Fibroblast of upper back skin (primary cell): ENCODE measurements at places on chromosomes 5 and 9.

DNA sequence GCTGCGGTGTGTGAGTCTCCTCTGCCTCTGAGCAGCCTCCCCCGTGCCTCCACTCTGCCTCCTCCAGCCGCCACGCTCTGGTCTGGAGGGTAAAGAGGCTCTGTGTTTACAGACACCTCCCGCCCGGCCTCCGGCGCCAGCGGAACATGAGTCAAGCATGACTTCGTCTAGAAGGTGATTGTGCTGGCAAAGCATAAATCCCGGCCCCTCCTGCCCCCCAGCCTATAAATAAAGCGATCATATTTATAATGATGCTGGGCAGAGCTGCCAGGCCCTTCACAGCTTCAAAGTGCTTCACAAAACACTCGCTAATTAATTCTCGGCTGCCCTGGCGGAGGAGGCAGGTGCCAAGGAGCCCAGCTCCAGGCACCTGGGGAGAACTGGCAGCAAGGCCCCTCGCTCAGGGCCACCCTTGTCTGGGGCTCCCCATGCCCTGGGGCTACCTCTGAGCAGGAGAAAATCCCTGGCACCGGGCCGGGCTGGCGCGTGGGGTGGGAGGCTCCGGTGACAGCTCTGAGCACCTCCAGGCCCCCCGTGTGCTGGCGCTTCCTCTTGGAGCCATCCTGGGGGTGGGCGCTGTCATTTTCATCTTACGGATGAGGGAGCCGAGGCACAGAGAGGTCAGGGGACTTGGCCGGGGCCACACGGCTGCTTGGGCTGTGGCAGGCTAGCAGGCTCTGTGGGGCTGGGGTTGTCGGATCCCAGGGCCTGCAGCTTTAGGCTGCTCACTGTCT is 87.8 kb downstream of the RXRA start:
- peak; percentile 58 for DNase-seq

DNA sequence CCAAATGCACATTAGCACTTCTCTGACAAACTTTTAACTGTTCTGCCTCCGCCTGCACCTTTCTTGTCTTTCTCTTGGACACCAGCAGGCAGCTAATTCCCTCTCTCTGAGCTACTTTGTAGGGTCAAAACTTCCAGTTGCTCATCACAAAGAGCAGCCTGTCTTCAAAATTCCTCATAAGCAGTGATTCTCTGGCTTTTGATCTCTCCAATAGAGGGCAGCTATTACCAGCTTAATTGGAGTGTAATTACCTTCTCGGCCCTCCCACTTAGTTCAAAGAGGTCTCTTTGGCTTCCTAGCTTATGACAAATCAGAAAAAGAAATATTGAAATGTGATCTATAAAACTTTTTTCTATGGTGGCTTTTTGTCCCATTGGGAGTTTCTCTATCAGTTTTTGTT is 43.6 kb upstream of the RAD23B start:
- DNase-seq: no peak

DNA sequence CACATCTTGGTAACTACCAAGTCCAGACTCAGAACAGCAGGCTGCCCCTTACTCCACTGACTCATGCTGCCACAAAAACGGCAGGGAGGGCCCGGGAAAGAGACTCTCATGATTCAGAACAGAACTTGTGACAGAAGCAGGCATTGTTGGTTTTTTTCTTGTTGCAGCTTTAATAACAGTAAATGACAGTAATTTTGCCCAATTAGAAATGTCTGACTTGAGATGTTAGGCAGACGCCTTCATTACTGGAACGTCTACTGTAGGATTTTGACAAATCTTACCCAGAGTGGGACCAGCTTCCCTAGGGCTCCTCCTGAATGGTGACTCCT is 77.9 kb downstream of the SEMA5A start:
- DNase-seq: peak; percentile 84

DNA sequence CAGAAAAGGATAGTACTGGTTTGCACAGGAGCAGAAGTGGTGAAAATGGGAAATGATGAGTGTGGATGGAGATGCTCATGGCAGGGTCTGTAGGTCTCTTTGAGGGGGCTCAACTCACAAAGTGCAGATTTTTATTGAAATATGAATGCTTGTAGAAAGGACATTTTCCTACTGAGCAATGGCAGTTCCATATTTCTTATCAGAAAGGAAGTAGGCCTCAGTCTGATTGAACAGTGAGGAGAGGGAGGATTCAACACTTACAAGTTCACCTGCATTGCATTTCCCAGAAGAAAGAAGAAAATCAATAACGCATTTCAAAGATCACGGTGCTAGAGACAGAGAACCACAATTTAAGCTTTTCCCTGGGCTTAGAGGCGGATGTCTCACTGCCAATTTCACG is 49.2 kb downstream of the ANXA2R start:
- DNase-seq: no peak

GRCh38 chr5:169648725-169649310 is 11.7 kb downstream of the DOCK2 start:
- no peak for DNase-seq

- peak; percentile 89 for DNase-seq
Measured at GRCh38 chr5:68333649-68334552, 118.3 kb downstream of the PIK3R1 start.

DNA sequence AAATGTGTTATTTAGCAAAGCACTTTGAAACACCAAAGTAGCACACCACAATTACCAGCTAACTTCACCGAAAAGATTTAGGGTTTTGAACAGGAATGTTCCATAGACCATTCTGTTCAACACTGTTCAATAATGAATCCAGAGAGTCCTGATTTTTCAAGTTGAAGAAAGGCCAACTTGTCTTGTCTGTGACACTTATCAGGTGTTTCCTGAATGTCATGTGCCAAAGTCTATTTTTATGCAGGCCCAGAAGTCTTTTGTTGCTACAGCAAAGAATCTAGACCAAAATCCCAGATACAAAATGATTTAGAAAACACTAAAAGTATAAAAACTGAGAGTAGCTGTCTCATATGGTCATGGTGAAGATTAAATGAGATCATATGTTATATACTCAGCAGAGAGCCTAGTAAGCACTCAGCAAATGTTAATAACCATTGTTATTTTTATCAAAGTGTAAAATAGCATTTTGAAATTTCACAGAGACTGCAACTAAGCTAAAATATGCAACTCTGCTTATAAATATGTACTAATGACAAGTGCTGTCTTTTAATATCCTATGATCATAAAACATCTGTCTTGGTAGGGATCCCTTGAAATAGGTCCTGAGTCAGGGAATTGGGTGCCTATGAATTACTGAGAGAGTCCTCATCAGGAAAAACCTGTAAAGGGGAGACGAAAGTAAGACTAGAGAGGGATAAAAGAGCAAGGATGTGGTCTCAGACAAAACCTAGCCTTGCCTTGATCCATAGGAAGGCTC is 122.4 kb upstream of the SLC12A2 start:
- DNase-seq: no peak

DNA sequence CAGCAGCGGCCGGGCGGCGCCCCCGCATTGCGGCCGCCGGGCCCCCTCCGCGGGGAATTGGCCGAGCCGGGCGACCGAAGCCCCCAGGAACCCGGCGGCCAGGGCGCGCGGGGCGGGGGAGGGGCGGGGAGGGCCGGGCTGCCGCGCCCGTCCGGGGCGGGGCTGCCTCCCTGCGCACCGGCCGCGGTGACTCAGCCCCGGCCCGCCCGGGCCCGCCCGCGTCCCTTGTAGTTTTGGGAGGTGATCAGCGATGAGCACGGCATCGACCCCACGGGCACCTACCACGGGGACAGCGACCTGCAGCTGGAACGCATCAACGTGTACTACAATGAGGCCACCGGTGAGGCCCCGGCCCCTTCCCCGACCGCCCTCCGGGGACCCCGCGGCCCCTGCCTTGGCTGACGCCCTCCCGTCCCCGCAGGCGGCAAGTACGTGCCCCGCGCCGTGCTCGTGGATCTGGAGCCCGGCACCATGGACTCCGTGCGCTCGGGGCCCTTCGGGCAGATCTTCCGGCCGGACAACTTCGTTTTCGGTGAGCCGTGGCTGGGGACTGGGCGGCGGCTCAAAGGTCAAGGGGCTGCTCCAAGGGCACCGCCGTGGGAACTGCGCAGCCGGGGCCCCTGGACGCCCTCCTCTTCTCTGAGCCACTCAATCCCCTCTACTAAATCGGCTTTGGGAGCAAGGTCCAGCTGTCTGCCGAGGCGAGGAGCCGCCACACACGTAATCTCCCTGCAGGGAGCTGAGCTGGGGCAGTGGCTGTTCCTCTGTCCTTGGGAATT is 592 bp downstream of the TUBB4B start:
- peak; percentile 33 for DNase-seq

GRCh38 chr9:115786321-115786720 is 367.3 kb upstream of the PAPPA start:
- DNase-seq: peak; percentile 66

DNA sequence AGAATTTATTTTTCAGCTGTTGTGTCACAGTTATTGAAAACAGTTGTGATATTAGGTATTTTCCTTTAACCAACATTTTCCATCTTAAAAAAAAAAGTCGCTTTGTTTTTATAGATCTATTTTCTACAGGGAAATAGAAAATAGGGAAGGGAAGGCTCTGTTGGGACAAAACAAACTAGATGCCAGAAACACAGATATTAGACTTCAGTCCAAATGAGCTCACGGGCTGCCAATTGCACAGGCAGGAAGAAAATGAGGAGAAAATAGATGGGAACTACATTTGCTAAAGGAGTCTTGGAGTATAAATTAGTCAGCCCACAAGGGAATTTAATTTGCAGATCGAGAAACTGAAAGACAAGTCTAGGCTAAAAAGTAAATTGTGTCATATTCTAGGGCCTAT is 21.4 kb upstream of the ISOC1 start:
- DNase-seq: no peak

DNA sequence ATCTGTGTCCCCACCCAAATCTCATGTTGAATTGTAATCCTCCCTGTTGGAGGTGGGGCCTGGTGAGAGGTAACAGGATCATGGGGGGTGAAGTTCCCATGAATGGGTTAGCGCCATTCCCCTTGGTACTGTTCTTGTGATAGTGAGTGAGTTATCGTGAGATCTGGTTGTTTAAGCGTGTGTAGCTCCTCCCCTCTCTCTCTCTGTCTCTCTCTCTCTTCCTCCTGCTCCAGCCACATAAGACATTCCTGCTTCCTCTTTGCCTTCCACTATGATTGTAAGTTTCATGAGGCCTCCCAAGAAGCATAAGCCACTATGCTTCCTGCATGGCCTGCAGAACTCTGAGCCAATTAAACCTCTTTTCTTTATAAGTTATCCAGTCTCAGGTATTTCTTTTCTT is 28.8 kb downstream of the C5orf15 start:
- DNase-seq: no peak

GRCh38 chr5:69485471-69485870 is 7.1 kb upstream of the OCLN start:
- no peak for DNase-seq

GRCh38 chr5:94347130-94347529 is 271.3 kb downstream of the KIAA0825 start:
- no peak for DNase-seq

DNA sequence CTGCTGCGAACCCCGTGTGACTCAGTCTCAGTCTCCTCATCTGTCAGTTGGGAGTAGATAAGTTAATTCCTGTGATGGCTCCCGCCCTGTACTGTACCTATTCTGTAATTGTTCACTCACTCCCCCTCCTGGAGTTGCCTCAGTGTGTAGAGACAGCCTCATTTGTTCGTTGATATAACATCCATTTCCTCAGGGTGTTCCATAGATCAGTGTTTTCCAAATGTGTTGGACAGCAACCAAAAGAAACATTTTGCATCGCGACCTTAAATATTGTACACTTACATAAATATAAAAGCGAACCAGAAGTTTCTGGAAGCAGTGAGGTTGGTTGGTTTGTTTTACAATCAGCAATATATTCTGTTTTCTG is 698 bp downstream of the NFX1 start:
- no peak for DNase-seq
